Body of pancreas (tissue), 4 donors: ENCODE measurements at places on chromosomes 6 and 20. TPM values are rescaled to one million over a fixed set of nuclear protein-coding genes. Genes with fewer than 3 reads are reported as not detected.
A peak's percentile ranks its signal among the peaks of the same experiment; 100 is the strongest.

The ULBP1 gene
- total RNA-seq = not detected

The PDE10A gene
- 16.8 TPM for total RNA-seq

The SPATA25 gene
- total RNA-seq = 2.6 TPM

The NKX2-2 gene
- total RNA-seq = 3.1 TPM

The ZSCAN23 gene
- 2.3 TPM for total RNA-seq

The DNAH8 gene
- not detected for total RNA-seq

The C6orf141 gene
- total RNA-seq = 20.8 TPM

The NKX2-4 gene
- not detected for total RNA-seq

The UNC93A gene
- not detected for total RNA-seq

The TMX4 gene
- 17.9 TPM for total RNA-seq

DNA sequence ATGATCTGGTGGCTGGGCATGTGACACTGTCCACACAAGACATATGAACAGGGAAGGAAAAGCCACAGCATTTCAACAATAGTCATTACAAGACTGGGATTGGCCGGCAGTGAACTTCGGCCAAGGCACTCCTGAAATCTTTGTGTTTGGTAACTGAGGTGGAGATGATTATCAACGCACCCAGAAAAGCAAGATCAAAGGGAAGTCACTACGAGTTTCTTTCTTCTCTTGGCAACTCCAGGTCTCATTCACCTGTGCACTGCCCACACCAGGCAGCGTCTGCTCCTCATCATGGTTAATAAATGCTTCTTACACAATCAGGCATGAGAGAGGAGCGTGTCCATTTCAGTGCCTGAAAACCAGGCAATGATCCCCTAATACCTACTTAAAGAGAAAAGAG lies 20.5 kb upstream of the FOXC1 start:
- DNase-seq = no peak

DNA sequence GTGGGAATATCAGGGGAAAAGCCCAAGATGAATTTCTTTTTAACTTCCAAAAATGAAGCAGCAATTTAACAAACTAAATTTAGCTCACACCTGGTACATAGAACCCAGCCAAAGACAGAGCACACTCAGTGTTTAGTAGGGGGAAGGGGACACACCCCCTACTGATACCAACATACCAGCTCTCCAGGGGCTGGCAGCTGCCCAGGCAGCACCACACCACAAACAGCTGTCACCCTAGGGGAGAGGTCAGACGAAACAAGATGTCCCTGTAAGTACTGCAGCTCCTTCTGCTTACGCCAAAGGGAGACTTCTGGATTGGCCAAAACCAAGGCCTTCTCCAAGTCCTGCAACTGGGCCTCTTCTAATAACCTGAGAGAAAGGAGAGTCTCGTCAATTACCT lies 26.0 kb downstream of the MDN1 start:
- DNase-seq = no peak

DNA sequence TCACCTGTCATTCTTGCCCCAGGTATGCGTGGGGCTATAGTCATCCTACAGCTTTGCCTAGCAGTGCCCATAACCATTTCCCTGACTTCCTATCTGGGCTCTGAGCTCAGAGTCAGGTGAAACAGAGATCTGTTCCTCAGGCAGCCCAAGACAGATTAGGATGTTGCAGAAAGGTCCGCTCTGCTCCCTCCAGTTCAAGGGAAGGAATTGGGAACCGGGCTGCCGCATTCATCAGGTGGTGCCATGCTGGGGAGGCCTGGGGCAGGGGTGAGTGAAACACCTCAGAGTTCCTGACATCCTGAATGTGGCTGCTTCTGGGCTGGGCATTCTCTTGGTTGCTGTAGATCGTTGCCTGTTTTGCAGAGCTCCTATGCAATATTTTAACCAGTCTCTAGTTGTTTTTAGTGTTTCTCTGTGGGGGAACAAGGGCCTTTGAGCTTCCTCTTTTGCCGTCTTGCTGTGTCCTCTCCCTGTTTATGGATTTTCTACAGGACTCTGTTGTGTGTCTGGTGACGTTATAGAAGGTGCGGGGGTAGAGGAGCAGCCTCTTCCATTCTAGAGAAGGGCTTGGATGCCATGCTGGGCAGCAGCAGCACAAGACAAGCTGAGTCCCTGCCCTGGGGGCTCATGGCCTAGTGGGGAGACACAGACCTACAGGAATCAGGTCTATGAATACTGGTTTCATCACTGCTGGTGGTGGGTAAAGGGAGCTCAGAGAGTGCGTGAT lies 9.2 kb downstream of the ENTPD6 start:
- DNase-seq = no peak

DNA sequence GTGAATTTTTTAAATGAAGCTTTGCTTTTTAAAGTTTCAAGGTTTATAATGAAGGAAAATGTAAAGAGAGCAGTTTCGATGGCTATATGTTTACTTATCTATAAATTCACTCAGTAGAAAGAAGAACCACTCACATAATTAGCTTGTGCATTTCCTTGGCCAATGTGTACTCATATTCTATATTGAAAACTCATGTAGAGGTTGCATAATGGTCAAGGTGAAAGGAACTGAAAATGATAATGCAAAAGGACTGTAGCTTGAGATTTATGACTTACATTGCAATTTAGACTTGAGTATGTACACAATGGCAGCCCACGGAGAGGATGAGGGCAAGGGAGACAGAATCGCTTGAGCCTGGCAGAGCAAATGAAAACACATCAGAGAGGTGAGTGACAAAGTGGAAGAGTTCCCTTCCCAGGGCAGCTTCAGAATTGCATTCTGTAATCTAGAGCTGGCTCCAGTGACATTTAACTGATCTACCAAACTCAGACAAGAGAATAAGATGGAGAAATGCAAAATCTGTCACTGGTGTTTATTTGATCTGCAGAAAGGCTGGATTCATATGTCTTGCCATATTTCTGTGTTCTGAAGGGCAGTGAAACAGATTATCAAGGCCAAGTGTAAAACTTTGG lies 191.8 kb downstream of the TMEM200A start:
- DNase-seq = no peak

DNA sequence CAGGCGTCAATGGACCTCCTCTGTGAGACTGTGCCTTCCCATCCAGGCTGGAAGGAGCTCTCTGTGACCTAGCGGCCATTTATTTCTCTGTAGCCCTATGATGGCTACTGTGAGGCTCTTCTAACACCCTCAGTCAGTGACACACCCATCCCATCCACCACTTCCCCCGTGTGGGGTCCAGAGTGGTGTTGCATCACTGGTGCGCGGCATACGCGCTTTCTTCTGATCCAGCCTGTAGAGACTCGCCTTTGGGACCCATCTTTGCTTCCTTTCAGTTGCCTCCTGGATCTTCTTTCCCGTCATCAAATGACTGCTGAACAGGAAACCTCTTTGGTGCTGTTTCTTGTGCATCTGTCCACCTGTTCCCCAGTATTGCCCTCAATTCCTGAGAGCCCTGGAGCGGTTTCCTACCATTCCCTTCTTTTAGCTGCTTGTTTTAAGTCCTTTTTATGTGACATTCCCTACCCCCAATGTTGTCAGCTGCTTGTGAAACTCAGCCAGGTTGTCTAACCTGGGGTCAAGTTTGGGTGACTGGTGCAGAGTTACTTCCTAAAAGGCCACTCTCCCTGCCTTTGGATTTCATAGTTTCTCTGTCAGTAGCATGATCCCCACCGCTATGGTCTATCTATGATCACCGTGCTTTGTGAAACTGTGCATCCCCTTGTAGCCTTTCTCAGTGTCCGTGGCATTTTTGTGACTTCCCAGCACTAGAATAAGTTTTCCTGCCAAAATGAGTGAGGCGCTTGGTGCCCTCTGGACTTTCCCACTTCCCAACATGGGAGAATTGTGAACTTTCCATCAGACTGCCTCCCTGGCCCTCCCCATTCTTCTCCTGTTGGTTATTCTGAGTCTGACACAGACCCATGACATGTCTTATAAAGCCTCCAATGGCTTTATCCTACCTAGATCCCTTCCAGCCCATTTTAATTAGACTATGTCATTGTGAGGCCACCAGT lies 5.7 kb downstream of the PRR3 start:
- no peak for DNase-seq

- no peak for DNase-seq
Measured at GRCh38 chr6:170489836-170490235, 63.3 kb downstream of the PSMB1 start.

DNA sequence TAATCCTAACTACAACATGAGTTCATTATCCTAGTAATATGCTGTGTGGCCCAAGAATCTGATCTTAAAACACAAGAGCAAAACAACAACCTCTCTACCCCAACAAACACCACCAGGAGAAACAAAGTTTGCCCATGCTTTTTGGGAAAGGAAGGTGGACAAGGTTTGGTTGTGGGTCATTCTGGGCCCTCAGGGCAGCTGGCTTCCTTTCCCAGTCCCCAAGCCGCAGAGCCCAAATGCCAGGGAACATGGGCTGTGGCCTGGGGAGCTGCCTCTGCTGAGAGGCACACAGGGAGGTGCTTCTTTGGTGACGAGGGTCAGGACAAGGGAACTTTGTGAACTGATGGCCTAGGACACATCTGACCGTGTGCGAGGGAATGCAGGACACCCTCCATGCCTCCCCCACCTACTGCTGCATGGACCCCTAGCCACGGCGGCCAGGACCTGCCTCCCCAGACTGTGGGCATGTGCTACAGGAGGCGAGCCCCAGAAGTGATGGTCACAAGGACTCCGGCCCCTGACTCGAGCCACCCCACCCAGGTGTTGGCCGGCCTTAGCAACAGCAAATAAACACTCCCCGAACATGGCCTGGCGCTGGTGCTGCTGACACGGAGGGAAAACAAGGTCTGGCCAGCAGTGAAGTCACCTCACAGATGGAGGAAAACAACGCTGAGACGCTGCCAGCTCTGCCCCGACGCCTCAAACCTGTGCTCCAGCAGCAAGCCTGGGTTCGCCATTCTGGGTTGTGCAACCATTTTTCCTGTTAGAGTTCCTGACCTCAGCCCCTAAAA lies 55.6 kb downstream of the RRBP1 start:
- DNase-seq = peak; percentile 79

GRCh38 chr6:87590990-87591389 lies 1.1 kb downstream of the ORC3 start:
- DNase-seq = no peak

GRCh38 chr6:85452441-85452881 lies 2.6 kb downstream of the NT5E start:
- DNase-seq = no peak

DNA sequence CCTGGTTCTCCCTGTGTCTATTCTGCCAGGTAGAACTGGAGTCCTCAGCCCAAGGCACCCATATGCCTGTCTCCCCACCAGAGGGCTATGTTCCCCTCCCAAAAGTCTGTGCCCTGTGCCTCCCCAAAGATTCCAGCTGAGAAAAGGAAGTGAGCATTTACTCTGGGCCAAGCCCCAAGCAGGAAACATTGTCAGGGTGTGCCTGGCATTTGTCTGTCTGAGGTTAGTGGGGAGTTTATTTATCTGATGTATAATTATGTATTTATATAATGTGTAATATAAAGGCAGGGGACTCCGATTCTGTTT lies 5.6 kb downstream of the GDF5 start:
- DNase-seq = no peak

GRCh38 chr20:32350421-32350820 lies 7.7 kb upstream of the ASXL1 start:
- no peak for DNase-seq

DNA sequence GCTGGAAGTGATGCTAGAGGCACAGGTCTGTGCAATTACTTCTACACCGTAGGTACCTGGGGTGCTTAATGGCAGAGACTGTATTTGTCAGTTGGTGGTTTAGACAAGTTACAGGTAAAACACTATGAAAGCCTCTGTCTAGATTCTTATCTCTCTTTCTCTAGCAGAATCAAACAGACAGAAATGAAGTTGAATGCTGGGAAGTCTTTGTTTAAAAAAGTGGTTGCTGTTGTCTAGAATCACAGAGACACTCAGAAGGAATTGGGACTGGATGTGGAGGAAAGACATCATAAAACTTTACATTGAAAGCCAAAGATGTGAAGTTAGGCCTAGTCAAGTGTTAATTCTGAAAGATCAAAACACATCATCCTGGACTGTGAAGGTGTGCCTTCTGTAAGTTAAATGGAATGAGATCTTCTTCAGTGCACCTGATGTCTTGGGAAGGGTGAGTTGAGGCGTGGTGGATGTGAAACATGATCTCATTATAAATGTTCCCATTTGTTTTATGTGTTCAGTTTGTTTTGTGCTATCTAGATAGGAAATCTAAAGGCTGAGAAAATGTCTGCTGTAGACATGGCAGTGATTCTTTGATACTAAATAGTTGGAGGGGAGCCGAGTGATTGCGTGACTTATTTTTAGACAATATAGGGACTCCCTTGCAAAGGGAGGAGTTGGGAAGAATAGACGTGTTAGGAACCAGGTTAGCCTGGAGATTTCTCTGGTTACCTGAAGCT lies 290.2 kb downstream of the SOX4 start:
- no peak for DNase-seq

GRCh38 chr6:103723438-103724322 lies 1136.0 kb downstream of the HACE1 start:
- no peak for DNase-seq

- DNase-seq = no peak
Measured at GRCh38 chr20:12040261-12040660, 122.6 kb downstream of the BTBD3 start.

DNA sequence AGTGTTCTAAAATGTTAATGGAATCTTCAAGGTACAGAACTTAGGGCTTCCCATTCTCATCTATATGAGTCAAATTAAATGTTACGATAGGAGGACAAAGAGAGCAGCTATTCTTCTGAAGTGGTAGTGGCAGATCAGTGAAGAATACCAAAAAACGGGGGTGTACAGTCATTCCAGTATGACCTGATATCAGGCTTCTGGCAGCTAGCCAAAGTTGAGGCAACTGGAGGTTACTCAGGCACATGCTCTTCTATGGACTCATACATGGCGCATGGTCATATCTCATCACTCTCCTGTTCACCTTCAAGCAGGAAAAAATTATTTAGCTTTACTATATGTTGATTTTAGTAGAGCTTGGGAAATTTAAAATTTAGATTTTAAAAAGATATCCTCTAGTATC lies 1608.8 kb downstream of the GRIK2 start:
- DNase-seq = no peak

- no peak for DNase-seq
Measured at GRCh38 chr6:46356543-46356942, 134.7 kb downstream of the RCAN2 start.

DNA sequence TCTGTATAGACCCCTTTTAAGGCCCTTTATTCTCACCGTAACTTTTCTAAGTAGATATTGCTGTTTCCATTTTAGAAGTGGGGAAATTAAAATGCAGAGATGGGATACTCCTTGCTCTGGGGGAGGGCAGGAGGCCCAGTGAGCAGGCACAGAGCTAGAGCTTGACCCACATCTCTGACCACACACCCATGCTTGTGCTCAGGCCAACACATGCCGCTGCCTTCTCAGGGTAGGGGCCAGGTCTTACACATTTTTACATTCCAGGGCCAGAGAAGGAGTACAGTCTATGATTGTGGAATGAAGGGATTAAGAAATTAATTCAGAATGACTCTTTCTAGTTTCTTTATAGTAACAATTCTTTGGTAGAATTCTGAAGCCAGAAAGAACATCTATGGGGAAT lies 104.8 kb downstream of the SOBP start:
- DNase-seq = no peak

- no peak for DNase-seq
Measured at GRCh38 chr6:19934996-19935591, 97.9 kb downstream of the ID4 start.

- DNase-seq = no peak
Measured at GRCh38 chr6:159880412-159880975, 10.3 kb upstream of the MAS1 start.
